ENCODE measurements at places on chromosomes 5 and 9. TPM values are rescaled to one million over a fixed set of nuclear protein-coding genes. Genes with fewer than 3 reads are reported as not detected.

DNA sequence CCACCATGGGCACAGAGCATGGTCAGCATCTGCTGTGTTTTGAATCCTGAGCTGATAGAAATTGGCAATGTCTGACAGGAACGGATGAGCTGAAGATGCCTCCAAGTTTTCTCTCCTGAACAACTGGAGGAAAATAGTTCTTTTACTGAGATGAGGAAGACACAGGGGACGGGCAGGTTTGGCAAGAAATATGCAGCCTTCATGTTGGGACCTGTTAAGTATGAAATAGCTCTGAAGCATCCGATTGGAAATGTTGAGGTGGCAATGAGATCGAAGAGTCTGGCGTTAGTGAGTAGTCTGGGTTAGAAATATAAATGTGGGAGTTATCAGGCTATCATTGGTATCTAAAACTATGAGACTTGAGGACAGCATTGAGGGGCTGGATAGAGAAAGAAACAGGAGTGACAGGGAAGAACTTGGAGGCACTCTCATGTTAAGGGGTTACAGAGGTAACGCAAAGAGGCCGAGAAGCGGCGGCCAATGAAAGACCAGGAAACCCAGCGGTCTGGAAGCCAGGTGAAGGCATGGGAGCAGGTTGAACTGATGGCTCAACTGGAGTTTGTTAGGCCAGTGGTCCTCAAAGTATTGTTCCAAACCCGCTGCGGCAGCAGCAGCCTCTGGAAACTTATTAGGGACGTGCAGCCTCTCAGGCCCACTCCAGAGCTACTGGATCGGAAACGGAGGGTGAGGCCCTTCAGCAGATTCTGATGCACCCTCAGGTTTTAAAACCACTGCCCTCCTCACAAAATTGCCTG lies 1.0 kb upstream of the MAMDC2 start:
- DNase-seq, result no peak

FOXD1 gene
- total RNA-seq, result 5.4 TPM

- DNase-seq, result no peak
These were observed 608.7 kb downstream of the KCTD16 start for GRCh38 chr5:144779368-144779767.

- DNase-seq, result no peak
These were observed 104.1 kb downstream of the DROSHA start for GRCh38 chr5:31427724-31428309.

F2RL1 gene
- 59.5 TPM for total RNA-seq

ARHGEF28 gene
- 1.7 TPM for total RNA-seq

GRCh38 chr9:137241490-137242268 lies 592 bp downstream of the TUBB4B start:
- DNase-seq, result no peak

CDH12 gene
- total RNA-seq, result 71.9 TPM

NFIB gene
- total RNA-seq, result 11.3 TPM

DNA sequence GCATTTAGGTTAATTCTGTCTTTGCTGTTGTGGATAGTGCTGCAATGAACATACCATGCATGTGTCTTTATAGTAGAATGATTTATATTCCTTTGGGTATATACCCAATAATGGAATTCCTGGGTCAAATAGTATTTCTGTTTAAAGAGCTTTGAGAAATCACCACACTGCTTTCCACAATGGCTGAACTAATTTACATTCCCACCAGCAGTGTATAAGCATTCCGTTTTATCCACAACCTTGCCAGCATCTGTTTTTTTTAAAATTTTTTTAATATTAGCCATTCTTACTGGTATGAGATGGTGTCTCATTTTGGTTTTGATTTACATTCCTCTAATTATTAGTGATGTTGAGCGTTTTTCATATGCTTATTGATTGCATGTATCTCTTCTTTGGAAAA lies 15.5 kb upstream of the TARS1 start:
- no peak for DNase-seq

- no peak for DNase-seq
These were observed 2.3 kb upstream of the SMIM33 start for GRCh38 chr5:139468421-139468931.

STK32A gene
- 0.77 TPM for total RNA-seq

WDR38 gene
- total RNA-seq, result not detected

DNA sequence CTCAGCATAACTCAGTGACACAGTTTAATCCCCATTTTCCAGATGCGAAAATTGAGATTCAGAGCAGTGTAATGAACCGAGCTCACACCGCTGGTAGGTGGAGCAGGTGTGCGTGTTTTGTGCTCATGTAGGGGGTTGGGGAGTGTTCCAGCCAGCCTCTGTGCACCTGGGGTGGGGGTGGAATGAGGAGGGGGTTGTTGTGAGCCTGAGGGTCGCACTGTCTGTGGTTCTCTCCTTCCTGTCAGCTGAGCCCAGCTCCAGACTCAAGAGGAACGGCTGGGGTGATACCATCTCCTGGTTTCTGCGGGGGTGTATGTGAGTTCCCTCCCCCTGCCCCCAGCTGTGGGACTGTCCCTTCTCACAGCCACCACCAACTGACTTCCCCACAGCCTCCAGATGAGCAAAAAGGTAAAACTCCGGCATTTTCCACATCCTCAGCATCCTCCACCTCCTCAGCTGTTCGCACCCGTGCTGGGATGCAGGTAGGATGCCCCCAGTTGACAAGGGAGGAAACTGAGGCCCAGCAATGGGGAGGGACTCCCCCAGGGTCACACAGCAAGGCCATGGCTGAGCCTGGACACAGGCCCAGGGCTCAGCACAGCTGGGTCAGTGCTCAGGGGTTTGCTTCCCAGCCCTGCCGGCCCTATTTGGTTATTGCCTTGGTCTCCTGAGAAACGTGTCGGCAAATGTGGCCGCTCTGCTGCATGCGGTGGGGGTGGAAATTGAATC lies 2.1 kb downstream of the SH2D3C start:
- DNase-seq, result no peak

IL5 gene
- total RNA-seq, result not detected

Data from H4 (cell line).